ENCODE measurements at places on chromosomes 1 and 21.

DNA sequence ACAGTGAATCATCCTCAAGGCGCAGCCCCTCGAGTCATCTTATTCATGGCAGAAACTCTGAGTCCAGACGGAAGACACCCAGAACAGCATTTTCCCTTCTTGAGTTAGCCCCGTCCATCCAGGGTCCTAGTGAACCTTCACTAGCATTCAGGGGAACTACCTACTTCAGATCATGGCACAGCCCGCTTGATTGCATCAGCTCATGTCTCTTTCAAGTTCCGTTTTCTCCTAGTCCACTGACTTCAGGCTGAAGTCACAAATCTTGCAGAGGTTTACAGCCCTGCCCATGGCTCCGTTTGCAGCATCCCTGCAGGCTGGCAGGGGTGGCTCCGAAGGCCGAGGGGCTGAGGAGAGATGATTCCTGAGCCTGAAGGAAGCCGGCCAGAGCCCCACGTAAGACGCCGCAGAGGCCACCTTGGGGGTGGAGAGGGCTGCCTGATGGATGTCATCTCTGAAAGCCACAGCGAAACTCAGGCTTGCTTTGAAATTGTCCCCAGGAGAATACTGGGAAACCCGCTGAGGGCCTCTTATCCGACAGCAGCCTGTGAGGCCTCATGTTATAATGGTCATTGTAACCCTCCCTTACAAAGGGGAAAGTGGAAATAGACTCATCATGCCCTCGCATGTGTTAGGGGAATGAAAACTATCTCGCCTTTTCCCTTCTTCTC lies 310.2 kb upstream of the AJAP1 start:
- no peaks in the 10 kb centered on the region for H3K36me3 ChIP-seq
- no peaks in the 10 kb centered on the region for H3K4me1 ChIP-seq
- H3K27ac ChIP-seq, result no peak overlapping the region
- no peak overlapping the region for H3K4me3 ChIP-seq
- DNase-seq, result no peak

DNA sequence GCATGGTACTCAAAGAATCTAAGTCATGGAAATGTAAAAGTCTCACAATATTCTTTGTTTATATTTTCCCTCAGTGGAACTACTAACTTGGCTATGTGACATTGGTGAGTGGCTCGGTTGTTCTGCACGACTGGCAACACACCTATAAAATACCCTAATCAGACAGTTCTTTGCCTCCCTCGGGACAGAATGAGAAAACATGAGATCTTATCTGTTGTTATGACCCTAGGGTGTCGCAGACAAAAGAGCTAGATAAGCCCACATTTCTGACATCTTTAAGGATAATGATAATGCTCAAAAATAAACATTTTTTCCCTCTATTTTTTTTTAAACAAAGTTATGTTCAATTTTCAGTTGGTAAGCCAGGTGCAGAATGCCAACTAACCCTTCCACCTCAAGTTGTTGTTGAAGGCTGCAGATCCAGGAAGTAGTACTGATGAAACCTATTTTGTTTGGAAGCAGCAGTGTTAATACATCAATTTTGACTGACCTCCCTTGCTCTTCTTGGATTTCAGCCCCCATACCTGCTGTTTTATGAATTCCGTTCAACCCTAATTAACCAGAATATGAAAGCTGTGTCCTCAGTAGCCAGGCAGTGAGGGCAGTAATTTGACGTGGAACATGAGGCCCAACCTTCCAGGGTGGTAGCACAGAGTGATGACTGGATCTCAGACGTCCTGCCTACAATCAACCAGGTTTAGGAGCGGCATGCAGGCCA lies 108.7 kb upstream of the DUSP10 start:
- no peaks in the 10 kb centered on the region for H3K27me3 ChIP-seq
- no peak overlapping the region for H3K27ac ChIP-seq
- peaks cover 4% of the 10 kb centered on the region for H3K4me1 ChIP-seq

DNA sequence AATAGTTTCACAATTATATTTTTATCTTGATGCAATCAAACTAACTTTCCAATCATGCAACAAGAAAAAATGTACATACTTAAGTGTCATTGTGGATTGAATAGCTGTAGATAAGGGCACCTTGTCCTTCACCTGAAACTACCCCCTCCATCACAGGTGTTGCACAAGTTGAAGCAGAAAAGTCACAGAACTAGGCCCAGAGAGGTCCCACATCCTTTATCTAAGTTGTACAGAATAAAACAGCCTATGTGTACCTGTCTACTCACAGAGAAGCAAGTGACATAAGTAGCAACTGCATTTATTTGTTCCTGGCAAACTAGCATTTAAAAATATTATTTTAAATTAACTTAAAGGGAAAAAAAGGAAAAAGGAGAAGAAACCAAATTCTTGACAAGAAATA lies 256.8 kb downstream of the FAF1 start:
- no peak overlapping the region for H3K4me3 ChIP-seq
- H3K4me1 ChIP-seq, result no peaks in the 10 kb centered on the region
- peaks cover 7% of the 10 kb centered on the region for H3K36me3 ChIP-seq
- no peak overlapping the region for H3K27ac ChIP-seq
- no peak for DNase-seq
- no peaks in the 10 kb centered on the region for H3K27me3 ChIP-seq

DNA sequence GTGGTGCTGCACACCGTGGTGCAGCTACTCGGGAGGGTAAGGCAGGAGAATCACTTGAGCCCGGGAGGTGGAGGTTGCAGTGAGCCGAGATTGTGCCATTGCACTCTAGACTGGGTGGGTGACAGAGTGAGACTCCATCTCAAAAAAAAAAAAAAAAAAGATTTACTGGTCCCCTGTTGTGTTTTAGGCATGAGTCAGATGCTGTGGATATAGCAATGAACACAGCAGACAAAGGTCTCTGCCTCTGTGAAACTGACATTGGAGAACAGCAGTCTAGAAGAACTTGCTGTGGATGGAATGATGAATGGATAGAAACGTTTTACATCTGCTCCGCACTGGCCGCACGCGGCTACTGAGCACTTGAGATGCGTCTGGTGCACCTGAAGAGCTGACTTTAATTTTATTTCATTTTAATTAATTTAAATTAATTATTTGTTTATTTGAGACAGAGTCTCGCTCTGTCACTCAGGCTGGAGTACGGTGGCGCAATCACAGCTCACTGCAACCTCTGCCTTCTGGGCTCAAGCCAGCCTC lies 24.5 kb upstream of the EPHA2 start:
- no peaks in the 10 kb centered on the region for H3K27me3 ChIP-seq
- no peaks in the 10 kb centered on the region for H3K4me1 ChIP-seq
- no peaks in the 10 kb centered on the region for H3K36me3 ChIP-seq
- no peak for DNase-seq
- no peak overlapping the region for H3K27ac ChIP-seq

DNA sequence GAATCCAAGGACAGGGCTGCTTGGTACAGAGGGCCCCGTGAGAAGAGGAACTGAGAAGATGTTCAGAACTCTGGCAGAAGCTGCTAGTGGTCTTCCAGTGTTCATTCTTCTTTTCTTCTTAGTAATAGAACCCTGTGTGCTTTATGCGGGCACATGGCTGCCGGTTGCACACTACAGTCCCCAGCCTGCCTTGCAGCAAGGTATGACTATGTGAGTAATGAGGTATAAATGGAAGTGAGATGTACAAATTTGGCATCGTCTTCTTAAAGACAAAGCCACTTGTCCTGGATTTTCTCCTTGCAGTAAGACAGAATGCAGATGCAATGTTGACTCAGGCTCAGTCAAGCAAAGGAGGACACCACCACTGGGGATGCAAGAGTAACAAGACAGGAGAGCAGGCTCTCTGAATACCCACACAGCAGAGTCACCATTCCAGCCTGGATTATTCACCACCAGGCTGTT lies 15.0 kb upstream of the ATP1B1 start:
- H3K27ac ChIP-seq, result no peak overlapping the region
- no peaks in the 10 kb centered on the region for H3K36me3 ChIP-seq
- H3K4me3 ChIP-seq, result no peak overlapping the region
- no peak for DNase-seq
- peaks cover 3% of the 10 kb centered on the region for H3K27me3 ChIP-seq

- H3K36me3 ChIP-seq, result no peaks in the 10 kb centered on the region
- no peak overlapping the region for H3K4me3 ChIP-seq
- H3K27me3 ChIP-seq, result no peaks in the 10 kb centered on the region
- no peak for DNase-seq
Observed at GRCh38 chr1:224996266-224996665, 66.8 kb downstream of the DNAH14 start.

GRCh38 chr1:42684139-42684538 lies 1.9 kb downstream of the YBX1 start:
- H3K4me3 ChIP-seq, result peak overlapping the region; percentile 74
- peak; percentile 35 for DNase-seq
- H3K27ac ChIP-seq, result peak overlapping the region; percentile 38
- H3K4me1 ChIP-seq, result peaks cover 68% of the 10 kb centered on the region
- peaks cover 62% of the 10 kb centered on the region for H3K36me3 ChIP-seq

GRCh38 chr1:62311473-62311943 lies 7.7 kb downstream of the KANK4 start:
- H3K36me3 ChIP-seq, result no peaks in the 10 kb centered on the region
- H3K4me1 ChIP-seq, result no peaks in the 10 kb centered on the region
- DNase-seq, result no peak
- no peak overlapping the region for H3K27ac ChIP-seq
- H3K4me3 ChIP-seq, result no peak overlapping the region

GRCh38 chr1:14246471-14246870 lies 352.0 kb upstream of the KAZN start:
- peaks cover 16% of the 10 kb centered on the region for H3K4me1 ChIP-seq
- H3K4me3 ChIP-seq, result no peak overlapping the region
- no peaks in the 10 kb centered on the region for H3K27me3 ChIP-seq
- DNase-seq, result no peak

- no peaks in the 10 kb centered on the region for H3K27me3 ChIP-seq
- no peak overlapping the region for H3K4me3 ChIP-seq
- no peaks in the 10 kb centered on the region for H3K36me3 ChIP-seq
- DNase-seq, result no peak
Observed at GRCh38 chr1:71950579-71950978, 331.8 kb downstream of the NEGR1 start.
